ENCODE measurements at places on chromosomes 7 and 10.

GRCh38 chr7:39606352-39606751 lies 17.0 kb upstream of the RALA start:
- no peak for DNase-seq

DNA sequence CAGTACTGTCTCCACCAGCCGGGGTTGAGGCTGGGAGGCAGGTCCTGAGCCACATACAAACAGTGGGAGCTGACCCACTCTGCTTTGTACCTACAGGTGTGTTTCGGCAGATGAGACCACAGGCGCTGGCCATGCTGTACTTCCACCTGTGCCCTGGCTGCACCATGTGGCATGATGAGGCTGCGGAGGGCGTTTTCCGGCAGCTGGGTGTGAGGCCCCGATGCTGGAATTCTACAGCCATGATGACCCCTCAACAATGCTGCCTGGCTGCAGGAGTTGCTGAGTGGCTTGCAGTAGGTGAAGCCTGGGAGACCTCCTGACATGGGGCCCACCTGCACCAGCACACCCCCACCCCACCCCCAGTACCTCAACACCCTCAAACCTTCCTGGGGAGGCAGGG lies 18.0 kb downstream of the IMPDH1 start:
- DNase-seq = no peak

- DNase-seq = no peak
Measured at GRCh38 chr7:4009211-4010060, 672.7 kb upstream of the FOXK1 start.

GRCh38 chr10:20890009-20890408 lies 7.1 kb downstream of the NEBL start:
- DNase-seq = no peak

GRCh38 chr10:112880633-112881530 lies 69.2 kb upstream of the TCF7L2 start:
- no peak for DNase-seq

- no peak for DNase-seq
Measured at GRCh38 chr10:113959383-113959760, 84.3 kb upstream of the ADRB1 start.

Data from stimulated activated CD8-positive, alpha-beta memory T cell treated with anti-CD3 and anti-CD28 coated beads, Interleukin-4, amount 100 ng/mL, for 4 hours (primary cell).